Activated naive CD8-positive, alpha-beta T cell treated with anti-CD3 and anti-CD28 coated beads, Interleukin-2, amount 10 ng/mL, durations not matched to agents 7 days and 5 days (primary cell): ENCODE measurements at places on chromosomes 7 and 10. TPM values are rescaled to one million over a fixed set of nuclear protein-coding genes. Genes with fewer than 3 reads are reported as not detected.

The IL2RA gene
- 201 TPM for total RNA-seq

The KCNMA1 gene
- total RNA-seq = 0.54 TPM

The SKAP2 gene
- 12.9 TPM for total RNA-seq

The CUBN gene
- total RNA-seq = 3.2 TPM

The ACBD7 gene
- total RNA-seq = 1.8 TPM

The IL15RA gene
- total RNA-seq = 21.3 TPM

The C7orf33 gene
- total RNA-seq = not detected

The EPO gene
- total RNA-seq = 0.22 TPM

The PTN gene
- total RNA-seq = not detected

The GIMAP2 gene
- 139 TPM for total RNA-seq

The ARMS2 gene
- not detected for total RNA-seq

DNA sequence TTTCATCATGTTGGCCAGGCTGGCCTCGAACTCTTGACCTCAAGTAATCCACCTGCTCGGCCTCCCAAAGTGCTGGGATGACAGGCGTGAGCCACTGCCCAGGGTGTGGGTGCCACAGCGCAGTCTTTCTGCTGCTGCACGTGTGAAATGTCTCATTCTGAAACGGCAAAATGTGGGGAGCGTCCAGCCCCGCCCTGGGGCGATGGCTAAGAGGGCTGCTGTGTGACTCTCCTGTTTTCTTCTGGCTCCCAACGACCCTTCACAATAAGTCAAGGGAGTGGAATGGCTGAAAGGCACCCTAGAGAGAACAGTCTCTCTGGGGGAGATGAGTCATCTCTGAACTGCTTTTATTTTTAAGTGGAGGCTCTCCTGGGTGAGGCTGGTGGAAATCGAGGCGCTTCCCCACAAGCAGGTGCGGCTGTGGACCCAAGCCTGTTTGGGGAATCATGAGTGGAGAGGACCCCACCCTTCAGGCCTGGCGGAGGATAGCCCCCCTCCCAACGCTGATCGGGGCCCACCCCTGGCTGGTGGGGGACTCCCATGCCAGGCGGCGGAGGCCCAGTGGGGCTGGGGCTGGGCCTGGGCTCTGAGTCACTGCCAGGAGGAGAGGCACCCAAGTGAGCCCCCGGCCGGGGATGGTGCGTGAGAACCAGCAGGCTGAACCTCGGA is 18.0 kb downstream of the ADAP1 start:
- no peak for DNase-seq
- H3K4me1 ChIP-seq = peaks cover 6% of the 10 kb centered on the region
- H3K27me3 ChIP-seq = no peaks in the 10 kb centered on the region

- DNase-seq = no peak
- H3K27ac ChIP-seq = no peak overlapping the region
- no peaks in the 10 kb centered on the region for H3K4me1 ChIP-seq
- H3K36me3 ChIP-seq = no peaks in the 10 kb centered on the region
- H3K27me3 ChIP-seq = no peaks in the 10 kb centered on the region
- no peak overlapping the region for H3K4me3 ChIP-seq
Observed at GRCh38 chr7:79292834-79293233, 160.6 kb downstream of the MAGI2 start.

- H3K4me3 ChIP-seq = no peak overlapping the region
- no peak overlapping the region for H3K27ac ChIP-seq
- DNase-seq = no peak
- no peaks in the 10 kb centered on the region for H3K4me1 ChIP-seq
- no peaks in the 10 kb centered on the region for H3K36me3 ChIP-seq
- peaks cover 24% of the 10 kb centered on the region for H3K27me3 ChIP-seq
Observed at GRCh38 chr7:159027056-159027788, 117.4 kb downstream of the VIPR2 start.

GRCh38 chr7:44348851-44349781 is 23.7 kb upstream of the CAMK2B start:
- H3K27me3 ChIP-seq = peaks cover 38% of the 10 kb centered on the region
- peaks cover 2% of the 10 kb centered on the region for H3K4me1 ChIP-seq
- no peak for DNase-seq
- no peak overlapping the region for H3K27ac ChIP-seq
- H3K36me3 ChIP-seq = no peaks in the 10 kb centered on the region

DNA sequence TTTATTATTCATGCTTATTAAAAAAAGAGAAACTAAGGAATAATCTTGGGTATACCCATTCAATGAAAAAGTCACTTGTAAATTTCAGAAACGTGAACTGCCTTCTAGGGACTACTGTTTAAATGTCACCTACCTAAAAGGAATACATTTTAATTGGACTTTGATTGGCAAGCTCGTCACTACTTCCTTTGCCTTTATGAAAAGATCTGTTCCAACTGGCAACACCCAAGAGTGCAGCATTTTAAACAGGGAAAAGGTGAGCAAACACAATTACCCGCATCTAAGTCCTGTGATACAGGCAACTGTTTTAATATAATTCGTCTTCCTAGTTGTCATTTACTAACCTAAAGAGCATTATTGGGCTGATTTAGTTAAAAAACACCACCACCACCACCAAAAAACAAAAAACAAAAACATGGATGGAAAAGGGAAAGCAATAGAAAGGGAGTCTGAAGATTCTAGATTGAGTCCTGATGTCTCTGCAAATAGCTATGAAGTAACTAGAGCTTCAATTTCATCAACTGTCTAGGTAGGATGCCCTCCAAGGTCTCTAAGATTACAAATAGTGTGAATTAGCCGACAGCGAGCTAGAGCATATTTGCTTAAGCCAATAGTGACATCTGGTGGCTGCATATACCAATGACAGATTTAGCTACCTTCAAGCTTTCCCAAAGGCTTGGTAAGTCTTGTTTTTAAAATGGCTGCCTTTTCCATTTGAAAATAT is 33.8 kb upstream of the ICA1 start:
- H3K4me1 ChIP-seq = peaks cover 2% of the 10 kb centered on the region
- H3K36me3 ChIP-seq = no peaks in the 10 kb centered on the region
- no peak for DNase-seq
- H3K4me3 ChIP-seq = no peak overlapping the region
- H3K27ac ChIP-seq = no peak overlapping the region

- peaks cover 2% of the 10 kb centered on the region for H3K4me1 ChIP-seq
- H3K27me3 ChIP-seq = peaks cover 9% of the 10 kb centered on the region
- no peak for DNase-seq
- H3K36me3 ChIP-seq = no peaks in the 10 kb centered on the region
Observed at GRCh38 chr10:9305018-9305655, 1250.6 kb downstream of the GATA3 start.

- H3K27me3 ChIP-seq = peaks cover 2% of the 10 kb centered on the region
- DNase-seq = no peak
- no peak overlapping the region for H3K4me3 ChIP-seq
- no peaks in the 10 kb centered on the region for H3K36me3 ChIP-seq
- H3K4me1 ChIP-seq = no peaks in the 10 kb centered on the region
- no peak overlapping the region for H3K27ac ChIP-seq
Observed at GRCh38 chr10:131461093-131461492, 149.6 kb upstream of the TCERG1L start.

DNA sequence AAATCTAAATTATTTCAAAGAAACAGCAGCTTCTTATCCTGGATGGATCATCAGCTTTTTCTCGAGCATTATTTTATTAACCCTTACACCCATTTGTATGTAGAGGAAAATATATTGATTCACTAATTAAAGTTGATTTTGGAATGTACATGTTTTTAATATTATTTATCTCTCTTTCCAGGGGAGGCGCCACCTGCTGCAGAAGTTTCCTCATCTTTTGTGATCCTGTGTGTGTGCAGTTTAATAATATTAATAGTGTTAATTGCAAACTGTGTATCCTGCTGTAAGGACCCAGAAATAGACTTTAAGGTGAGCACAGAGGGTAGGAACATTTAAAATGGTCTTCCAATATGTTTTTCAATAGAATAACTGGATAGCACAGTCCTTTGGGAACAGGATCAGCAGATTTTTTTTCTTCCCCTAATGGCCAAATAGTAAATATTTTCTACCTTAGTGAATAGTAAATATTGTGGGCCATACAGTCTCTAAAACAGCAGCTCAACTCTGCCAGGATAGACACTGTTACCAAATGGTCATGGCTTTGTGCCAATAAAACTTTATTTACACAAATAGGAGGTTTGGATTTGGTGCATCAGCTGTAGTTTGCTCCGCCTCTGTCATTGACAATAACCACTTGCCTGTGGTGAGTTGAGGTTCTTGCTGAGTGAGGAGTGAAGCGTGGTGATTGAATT is 30.6 kb downstream of the LMTK2 start:
- H3K4me3 ChIP-seq = no peak overlapping the region
- no peak overlapping the region for H3K27ac ChIP-seq
- H3K4me1 ChIP-seq = peaks cover 16% of the 10 kb centered on the region
- peaks cover 20% of the 10 kb centered on the region for H3K36me3 ChIP-seq

- no peak for DNase-seq
- H3K27me3 ChIP-seq = peaks cover 6% of the 10 kb centered on the region
- H3K4me3 ChIP-seq = no peak overlapping the region
- no peak overlapping the region for H3K27ac ChIP-seq
- H3K4me1 ChIP-seq = peaks cover 16% of the 10 kb centered on the region
Observed at GRCh38 chr10:4100380-4100779, 315.4 kb upstream of the KLF6 start.

DNA sequence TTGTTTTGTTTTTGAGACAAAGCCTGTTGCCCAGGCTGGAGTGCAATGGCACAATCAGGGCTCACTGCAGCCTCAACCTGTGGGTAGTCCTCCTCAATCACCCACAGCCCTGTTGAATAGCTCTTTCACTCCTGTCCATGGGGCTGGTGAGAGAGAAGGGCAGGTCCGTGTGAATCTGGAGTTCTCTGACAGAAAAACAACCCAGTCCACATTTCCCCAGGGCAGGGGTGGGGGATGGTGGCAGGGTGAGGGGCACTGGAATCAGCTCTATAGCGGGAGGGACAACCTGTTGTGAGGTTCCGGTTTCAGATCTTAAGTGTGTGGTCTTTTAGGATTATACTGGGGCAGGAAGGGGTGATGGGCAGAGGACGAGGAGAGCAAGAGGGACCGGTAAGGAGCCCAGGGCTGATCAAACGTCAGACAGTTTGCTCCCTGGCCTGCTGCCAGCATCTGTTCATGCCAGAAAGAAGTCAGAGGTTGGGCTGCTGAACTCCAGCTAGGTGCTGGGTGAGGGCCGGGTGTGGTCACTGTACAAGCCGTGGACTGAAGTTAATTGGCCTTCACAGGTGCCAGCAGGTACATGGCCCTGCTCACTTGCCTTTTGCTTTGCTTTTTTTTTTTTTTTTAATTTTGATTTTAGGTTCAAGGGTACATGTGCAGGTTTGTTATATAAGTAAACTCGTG is 33.2 kb upstream of the MKRN1 start:
- H3K36me3 ChIP-seq = no peaks in the 10 kb centered on the region
- H3K27ac ChIP-seq = no peak overlapping the region
- H3K4me1 ChIP-seq = peaks cover 3% of the 10 kb centered on the region
- DNase-seq = no peak

- H3K27ac ChIP-seq = no peak overlapping the region
- H3K4me1 ChIP-seq = no peaks in the 10 kb centered on the region
Observed at GRCh38 chr7:21099432-21099831, 312.7 kb upstream of the SP8 start.

DNA sequence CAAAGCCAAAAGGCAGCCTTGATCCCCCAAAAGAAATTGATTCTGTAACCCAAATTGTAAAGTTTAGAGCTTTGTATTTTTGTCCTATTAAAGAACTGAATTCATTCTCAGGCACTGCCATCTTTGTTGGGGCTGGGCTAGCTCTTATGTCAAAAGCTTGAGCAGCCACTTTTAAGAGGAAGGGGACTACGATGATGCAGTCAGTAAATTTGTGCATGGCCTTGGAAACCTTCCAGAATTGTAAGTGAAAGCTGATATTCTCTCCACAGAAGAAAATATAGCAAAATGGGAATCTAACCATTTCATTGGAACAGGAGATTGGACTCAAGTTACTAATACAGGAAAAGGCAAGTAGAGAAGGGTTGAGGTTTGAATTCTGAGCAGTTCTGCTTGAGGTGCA is 50.1 kb downstream of the RBM20 start:
- no peak for DNase-seq
- peaks cover 18% of the 10 kb centered on the region for H3K27me3 ChIP-seq
- H3K4me3 ChIP-seq = no peak overlapping the region
- H3K4me1 ChIP-seq = no peaks in the 10 kb centered on the region
- H3K27ac ChIP-seq = no peak overlapping the region

- H3K36me3 ChIP-seq = no peaks in the 10 kb centered on the region
- no peak for DNase-seq
- H3K4me1 ChIP-seq = no peaks in the 10 kb centered on the region
- H3K4me3 ChIP-seq = no peak overlapping the region
Observed at GRCh38 chr10:131251146-131251541, 60.4 kb downstream of the TCERG1L start.

GRCh38 chr7:36423633-36424032 is 34.0 kb downstream of the ANLN start:
- no peaks in the 10 kb centered on the region for H3K27me3 ChIP-seq
- DNase-seq = no peak
- H3K4me3 ChIP-seq = no peak overlapping the region
- H3K36me3 ChIP-seq = peaks cover 45% of the 10 kb centered on the region
- no peak overlapping the region for H3K27ac ChIP-seq

GRCh38 chr7:35355199-35355598 is 101.3 kb upstream of the TBX20 start:
- DNase-seq = no peak
- no peak overlapping the region for H3K27ac ChIP-seq
- H3K27me3 ChIP-seq = peaks cover 9% of the 10 kb centered on the region
- no peaks in the 10 kb centered on the region for H3K4me1 ChIP-seq

DNA sequence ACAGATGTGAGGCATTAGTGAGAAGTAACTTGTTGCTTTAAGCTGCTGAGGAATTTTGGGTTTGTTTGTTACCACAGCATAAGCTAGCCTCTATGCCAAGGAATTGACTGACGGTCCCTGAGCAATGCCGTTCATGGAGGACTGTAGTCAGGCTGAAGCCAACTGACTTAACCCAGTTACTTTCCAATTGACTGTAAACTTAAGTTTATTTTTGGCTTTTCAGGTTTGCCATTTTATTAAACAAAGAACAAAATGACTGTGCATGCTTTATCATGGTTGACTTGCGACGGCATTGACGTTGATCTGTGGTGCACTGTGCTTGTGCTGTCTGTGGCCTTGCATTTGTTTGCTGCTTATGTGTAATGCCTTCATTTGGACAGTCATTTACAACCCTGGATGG is 53.5 kb downstream of the DNAJB9 start:
- no peaks in the 10 kb centered on the region for H3K36me3 ChIP-seq
- H3K27ac ChIP-seq = no peak overlapping the region
- no peak overlapping the region for H3K4me3 ChIP-seq
- H3K27me3 ChIP-seq = peaks cover 8% of the 10 kb centered on the region
- no peak for DNase-seq
- H3K4me1 ChIP-seq = no peaks in the 10 kb centered on the region
